ENCODE measurements at places on chromosomes 1 and 21.
A peak's percentile ranks its signal among the peaks of the same experiment; 100 is the strongest.

DNA sequence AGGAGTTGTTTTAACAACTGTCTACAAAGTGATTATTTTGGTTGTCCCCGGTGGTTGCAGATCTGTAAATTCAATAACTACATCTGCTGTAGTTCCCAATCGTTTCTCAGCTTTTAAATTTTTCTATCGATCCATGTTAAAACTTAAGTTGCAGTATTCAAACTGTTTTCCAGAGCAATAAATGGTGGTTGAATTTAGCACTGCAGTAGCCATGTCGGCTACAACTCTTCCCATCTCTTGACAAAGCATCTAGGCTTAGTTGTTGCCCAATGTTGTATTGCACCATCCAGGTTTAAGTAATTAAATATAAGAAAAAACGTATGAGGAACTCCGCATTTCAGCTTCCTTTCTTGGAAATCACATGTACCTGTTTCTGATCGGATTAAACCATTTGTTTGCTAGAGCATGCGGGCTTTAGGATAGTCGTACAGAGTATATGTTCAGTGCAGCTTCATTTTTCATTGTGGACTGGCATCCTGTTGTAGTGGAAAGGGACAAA is 996 bp downstream of the CNIH4 start:
- DNase-seq: no peak

DNA sequence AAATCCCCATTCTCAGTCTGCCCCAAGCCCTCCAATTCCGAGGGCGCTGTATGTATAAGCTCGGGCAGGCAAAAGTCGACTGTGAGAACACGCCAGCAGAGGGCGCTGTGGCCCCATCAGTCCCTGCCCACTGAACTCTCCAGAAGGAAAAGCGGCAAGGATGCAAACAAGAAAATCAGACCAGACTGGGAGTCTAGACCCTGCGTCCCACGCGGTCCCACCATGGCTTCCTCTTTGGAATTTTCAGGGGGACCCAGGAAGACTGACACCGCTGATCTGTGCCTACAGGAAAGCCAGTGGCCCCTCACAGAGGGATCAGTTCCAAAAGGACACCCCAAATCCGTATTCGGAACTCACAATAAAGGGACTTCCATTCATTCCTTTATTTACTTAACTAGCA is 19.5 kb downstream of the TEX35 start:
- DNase-seq: peak; percentile 67

- DNase-seq: no peak
Observed at GRCh38 chr1:103024051-103024450, 84.3 kb downstream of the COL11A1 start.

DNA sequence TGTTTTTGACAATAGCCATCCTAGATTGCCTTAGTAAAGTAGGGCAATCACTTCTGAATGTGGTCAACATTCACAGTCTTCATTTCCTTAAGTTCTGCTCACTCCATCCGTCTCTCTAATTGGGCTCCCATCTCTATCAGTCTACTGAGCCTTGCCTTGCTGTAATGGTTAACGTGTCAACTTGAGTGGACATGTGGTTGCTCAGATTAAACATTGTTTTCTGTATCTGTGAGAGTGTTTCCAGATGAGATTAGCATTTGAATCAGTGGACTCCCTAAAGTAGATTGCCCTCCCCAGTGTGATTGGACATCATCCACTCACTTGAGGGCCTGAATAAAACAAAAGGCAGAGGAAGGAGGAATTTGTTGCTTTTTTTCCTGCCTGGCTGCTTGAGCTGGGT is 26.4 kb downstream of the C1orf216 start:
- no peak for DNase-seq

- DNase-seq: no peak
Observed at GRCh38 chr1:89429062-89429461, 65.2 kb downstream of the GBP6 start.

- DNase-seq: no peak
Observed at GRCh38 chr1:160309571-160309970, 24.6 kb upstream of the PEX19 start.

DNA sequence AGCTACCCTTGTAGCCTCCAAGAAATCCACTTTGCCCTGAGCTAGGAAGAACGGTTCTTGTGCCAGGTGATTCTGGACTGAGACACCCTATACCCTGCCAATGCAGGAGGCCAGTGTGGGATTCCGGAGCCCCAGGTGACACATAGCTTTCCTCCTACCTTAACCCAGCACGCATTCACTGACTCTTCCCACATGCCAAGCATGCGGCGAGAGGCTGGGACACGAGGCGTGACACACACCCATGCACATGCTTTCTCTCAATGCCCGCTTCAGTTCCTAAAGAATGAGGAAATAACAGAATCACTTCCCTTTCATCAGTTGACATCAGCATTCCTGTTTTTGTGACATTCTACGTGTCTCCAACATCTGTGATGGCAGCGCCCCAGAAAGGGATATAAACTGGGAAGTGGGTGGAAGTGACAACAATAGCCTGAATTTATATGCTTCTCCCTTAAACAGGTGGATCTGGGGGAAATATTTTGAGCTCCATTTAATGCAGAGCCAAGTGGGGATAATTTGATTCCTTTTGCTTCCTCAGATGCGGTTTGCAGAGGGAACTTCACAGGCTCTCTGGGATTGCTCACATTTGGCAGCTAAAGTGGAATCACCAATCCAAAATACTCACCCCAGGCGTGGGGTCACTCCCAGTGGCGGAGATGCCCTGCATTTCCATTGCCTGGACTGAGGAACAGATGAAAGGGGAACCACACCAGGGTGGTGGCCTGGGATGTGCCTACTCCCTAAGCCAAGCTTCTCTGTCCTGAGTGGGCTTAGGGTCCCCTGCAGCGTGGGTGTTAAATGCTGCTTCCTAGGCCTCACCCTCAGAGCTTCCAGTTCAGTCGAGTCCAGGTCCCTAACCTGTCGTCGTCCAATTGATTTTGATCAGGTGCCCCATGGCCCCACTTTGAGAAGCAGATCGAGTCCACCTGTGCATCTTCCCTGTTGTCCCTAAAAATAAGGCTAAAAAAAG is 445.1 kb downstream of the SIPA1L2 start:
- DNase-seq: no peak

- no peak for DNase-seq
Observed at GRCh38 chr1:36867575-36867974, 166.7 kb downstream of the GRIK3 start.

DNA sequence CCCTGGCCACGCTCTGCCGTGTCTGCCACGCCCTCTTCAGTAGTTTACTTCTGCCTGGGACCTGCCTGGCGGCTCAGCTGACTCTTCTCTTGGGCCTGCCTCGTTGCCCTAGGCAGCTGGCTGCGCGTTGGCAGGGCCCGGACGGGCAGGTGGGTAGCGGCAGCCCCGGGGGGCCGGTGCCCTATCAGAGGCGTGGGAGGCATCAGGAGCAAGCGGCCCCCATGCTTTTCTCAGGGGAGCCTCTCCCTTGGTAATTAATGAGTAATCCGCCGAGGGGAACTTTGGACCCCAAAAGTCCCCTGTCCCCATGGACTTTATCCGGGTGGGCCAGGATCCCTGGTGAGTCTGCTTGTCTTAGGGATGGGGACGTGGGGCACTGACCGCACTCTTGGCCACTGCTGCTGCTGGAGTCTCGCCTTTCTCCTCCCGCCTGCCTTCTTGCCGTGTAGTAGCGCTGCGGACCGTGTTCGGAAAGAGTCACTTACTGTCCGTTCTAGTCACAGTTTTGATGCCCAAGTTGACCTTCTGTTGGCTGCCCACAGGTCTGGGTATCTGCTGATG is 22.7 kb downstream of the SKI start:
- no peak for DNase-seq

DNA sequence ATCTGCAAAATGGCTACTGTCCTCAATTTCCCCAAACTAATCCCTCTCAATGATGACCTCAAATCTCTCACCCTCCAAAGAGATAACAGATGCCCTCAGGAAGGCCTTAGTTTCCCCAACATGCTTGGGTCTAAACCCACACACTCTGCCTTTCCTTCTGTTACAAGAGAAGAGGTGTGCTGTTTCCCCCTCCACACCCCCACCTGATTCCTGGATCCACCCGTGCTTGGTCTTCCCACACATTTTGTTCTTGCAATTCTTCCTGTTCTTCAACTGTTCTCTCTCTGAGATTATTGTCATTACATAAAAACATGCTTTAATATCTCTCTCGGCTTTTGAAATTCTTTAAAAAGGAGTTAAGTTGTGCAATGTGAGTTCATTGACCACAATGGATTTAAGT is 5.7 kb upstream of the CBR3 start:
- DNase-seq: no peak

DNA sequence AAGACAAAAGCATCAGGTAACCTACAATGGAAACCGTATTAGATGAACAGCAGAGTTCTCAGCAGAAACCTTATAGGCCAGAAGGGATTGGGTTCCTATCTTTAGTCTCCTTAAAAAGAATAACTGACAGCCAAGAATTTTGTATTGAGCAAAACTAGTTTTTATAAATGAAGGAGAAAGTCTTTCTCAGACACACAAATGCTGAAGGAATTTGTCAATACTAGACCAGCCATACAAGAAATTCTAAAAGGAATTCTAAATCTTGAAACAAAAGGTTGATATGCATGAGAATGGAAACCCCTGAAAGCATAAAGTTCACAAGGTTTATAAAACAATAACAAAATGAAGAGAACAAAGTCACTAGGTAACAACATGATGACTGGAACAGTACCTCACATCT is 58.1 kb downstream of the NEK7 start:
- no peak for DNase-seq

GRCh38 chr1:205593532-205593931 is 38.3 kb downstream of the ELK4 start:
- no peak for DNase-seq

DNA sequence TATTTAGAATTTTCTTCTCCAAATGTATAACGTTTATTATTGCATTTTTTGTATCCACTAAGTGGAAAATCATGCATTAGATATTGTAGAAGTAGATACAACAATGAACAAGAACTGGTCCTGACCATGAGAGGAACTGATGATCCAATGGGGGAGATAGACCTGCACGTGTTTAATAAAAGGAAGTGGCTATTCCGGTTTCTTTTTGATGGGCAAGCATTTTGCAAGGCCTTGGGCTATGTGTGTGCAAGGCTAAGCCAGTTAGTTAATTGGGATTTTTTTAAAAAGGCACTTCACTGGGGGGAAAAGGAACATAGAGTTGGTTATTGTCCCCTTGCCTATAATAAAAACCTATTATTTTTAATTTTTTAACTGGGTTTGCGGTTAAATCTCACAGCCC is 961 bp upstream of the VCAM1 start:
- DNase-seq: no peak

GRCh38 chr1:116360429-116361173 is 12.4 kb upstream of the ATP1A1 start:
- DNase-seq: no peak

DNA sequence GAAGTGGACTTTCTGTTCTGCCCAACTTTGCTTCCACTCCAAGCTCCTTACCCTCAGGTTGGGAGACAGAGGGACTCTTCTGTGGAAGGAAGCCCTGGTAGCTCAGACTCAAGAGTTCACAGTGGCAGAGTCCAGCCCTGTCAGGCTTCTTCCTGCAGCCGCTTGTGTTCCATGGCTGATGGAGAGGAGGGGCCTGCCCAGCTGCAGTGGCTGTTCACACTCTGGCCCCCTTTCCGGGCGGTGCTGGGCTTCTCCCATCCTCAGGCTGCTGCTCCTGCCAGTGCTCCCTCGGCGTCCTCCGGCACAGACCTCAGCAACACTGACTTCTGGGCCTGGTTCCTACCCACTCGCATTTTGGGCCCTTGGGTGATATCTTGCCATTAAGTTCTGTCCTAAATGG is 4.0 kb downstream of the KRTAP10-1 start:
- DNase-seq: no peak

- no peak for DNase-seq
Observed at GRCh38 chr1:109887884-109888283, 22.8 kb upstream of the CSF1 start.

GRCh38 chr1:39635205-39635870 is 4.1 kb downstream of the HEYL start:
- DNase-seq: no peak

- peak; percentile 55 for DNase-seq
Observed at GRCh38 chr1:234315091-234315541, 58.1 kb upstream of the COA6 start.

GRCh38 chr1:79497193-79497773 is 490.8 kb upstream of the ADGRL4 start:
- no peak for DNase-seq

DNA sequence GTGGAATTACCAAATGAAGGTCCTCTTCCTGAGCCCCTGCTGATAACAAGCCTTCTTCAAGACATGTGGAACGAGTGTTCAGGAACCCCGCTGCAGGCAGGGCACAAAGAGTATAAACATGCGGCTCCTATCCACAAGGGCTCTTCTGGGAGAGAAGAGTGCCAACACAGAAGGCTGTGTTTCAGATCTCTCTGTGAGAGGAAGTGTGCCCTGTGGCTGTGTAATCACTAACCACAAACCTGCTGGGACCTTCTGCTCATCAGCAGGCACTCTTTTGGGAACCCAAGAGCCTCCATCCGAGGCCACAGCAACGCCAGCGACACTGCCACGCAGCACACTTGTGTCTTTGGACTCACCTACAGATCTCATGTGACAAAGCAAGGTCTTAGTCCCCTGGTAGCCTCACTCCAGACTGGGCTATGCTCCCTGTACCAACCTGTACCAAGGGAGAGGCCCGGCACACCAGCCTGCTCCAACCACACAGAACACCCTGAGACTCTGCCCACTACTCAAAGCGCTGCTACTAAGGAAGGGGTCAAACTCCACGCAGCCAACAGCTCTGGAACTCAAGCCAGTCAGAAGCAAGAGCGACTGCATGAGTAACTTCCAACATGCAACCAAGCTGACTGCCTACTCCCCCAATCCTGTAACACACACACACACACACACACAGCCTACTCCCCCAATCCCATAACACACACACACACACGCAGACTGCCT is 7.8 kb downstream of the PTTG1IP start:
- DNase-seq: peak; percentile 46

GRCh38 chr1:159214149-159214760 is 9.6 kb downstream of the ACKR1 start:
- peak; percentile 10 for DNase-seq

- no peak for DNase-seq
Observed at GRCh38 chr1:230326971-230327891, 98.9 kb downstream of the PGBD5 start.

DNA sequence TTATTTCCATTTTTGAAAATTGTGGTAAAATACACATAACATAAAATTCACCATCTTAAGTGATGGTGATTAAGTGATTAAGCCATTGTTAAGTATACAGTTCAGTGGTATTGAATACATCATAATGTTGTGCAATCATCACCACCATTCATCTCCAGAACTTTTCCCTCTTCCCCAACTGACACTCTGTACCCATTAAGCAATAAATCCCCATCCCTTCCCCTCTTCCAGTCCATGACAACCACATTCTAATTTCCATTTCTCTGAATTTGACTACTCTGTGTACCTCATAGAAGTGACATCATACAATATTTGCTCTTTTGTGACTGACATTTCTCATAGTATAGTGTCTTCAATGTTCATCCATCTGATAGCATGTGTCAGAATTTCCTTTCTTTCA is 124.8 kb downstream of the DISC1 start:
- no peak for DNase-seq

DNA sequence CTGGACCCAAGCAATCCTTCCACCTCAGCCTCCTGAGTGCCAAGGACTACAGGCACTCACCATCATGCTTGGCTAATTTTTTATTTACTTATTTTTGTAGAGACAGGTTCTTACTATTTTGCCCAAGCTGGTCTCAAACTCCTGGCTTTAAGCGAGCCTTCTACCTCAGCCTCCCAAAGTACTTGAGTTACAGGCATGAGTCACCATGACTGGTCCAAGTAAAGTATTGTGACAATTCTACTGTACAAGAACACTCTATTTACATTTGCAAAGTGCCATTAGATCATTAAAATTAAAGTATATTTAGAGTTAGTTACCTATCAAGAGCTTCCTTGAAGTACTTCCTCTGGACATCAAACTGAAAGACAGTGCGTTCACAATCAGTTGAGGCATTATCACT is 44.8 kb downstream of the NRDC start:
- DNase-seq: no peak
